ENCODE measurements at places on chromosomes 5 and 9. TPM values are rescaled to one million over a fixed set of nuclear protein-coding genes. Genes with fewer than 3 reads are reported as not detected.
A peak's percentile ranks its signal among the peaks of the same experiment; 100 is the strongest.

CCDC180 gene
- total RNA-seq, result 0.66 TPM

SPATA31A3 gene
- not detected for total RNA-seq

OR1N2 gene
- total RNA-seq, result not detected

RNF183 gene
- total RNA-seq, result not detected

CSF2 gene
- total RNA-seq, result not detected

CDC20B gene
- not detected for total RNA-seq

IL7R gene
- 7.7 TPM for total RNA-seq

FAM170A gene
- total RNA-seq, result not detected

ZNF454 gene
- 3.4 TPM for total RNA-seq

BTNL3 gene
- not detected for total RNA-seq

C9orf50 gene
- not detected for total RNA-seq

PROP1 gene
- not detected for total RNA-seq

PALM2AKAP2 gene
- total RNA-seq, result 5.7 TPM

SLC45A2 gene
- 0.31 TPM for total RNA-seq

CYLC2 gene
- not detected for total RNA-seq

DNA sequence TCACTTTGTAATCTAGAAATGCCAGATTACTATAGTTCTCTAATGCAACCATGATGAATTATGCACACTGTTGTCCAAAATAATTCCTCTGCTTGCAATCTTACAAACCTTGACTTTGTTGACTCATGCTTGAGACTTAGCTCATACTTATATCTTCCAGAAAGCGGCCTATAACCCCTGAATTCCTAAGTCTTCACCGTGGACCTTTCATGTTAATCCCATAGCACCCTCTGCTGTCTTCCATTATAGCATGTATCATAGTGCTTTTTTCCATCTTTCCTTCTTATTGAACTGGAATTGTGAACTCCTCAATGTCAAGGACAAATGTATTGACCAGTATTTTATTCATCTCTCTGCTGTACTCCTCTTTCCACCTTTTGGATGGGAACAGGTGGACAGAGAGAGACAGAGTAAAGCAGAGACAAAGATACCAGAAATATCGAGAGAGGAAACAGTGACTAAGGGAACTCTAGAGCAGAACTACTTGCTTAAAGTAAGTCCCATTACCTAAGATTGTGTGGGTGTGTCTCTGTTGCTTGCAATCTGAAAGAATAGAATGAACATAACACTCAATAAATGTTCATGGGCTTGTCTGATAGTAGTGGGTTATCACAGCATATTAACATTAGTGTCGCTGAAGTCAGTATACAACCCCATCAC lies 110.0 kb downstream of the LURAP1L start:
- peak; percentile 71 for DNase-seq
- H3K4me3 ChIP-seq, result no peak overlapping the region
- H3K4me1 ChIP-seq, result peaks cover 22% of the 10 kb centered on the region
- no peaks in the 10 kb centered on the region for H3K36me3 ChIP-seq
- no peaks in the 10 kb centered on the region for H3K27me3 ChIP-seq

- no peak overlapping the region for H3K27ac ChIP-seq
- H3K4me3 ChIP-seq, result no peak overlapping the region
- H3K4me1 ChIP-seq, result no peaks in the 10 kb centered on the region
Measured at GRCh38 chr9:82449986-82450385, 461.4 kb downstream of the SPATA31D1 start.

DNA sequence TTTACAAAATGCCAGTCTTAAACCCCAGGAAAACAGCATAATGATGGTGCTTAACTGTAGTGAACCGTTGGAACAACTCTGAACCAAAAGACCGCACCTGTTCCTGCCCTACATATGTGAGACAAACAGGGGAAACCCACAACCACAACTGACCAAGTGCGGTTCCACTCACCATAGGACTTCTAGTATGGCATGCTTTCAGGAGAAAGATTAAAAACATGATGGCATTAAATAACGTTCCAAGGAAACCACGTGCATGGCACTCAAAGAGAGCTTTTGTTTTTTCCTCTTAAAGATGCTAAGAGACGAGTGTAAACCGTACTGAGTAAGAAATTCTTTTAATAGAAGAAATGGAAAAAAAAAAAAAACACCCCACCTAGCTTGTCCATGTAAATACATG lies 119.8 kb downstream of the SSBP2 start:
- H3K36me3 ChIP-seq, result no peaks in the 10 kb centered on the region
- peaks cover 12% of the 10 kb centered on the region for H3K4me1 ChIP-seq
- no peaks in the 10 kb centered on the region for H3K27me3 ChIP-seq
- H3K27ac ChIP-seq, result no peak overlapping the region
- no peak overlapping the region for H3K4me3 ChIP-seq

DNA sequence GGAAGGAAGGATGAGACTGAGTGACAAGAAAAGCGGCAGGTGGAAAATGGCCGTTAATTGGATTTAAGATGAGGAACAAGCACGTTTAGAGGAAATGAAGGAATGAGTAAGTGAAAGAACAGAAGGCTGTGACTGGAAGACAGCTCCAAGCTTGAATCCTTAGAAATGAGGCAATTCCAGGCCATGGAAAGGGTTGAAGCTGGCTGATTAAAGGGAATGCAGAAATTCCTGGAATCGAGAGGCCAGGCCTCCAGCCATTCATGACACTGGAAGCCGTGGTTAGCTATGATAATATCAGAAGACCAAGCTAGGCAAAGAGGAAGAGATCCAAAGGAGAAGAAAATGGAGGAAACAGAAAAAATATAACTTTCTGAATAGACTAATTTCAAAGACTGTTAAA lies 84.2 kb downstream of the ARL15 start:
- no peak for DNase-seq
- H3K36me3 ChIP-seq, result no peaks in the 10 kb centered on the region

- no peak for DNase-seq
- H3K4me3 ChIP-seq, result peak overlapping the region; percentile 34
- H3K27me3 ChIP-seq, result peaks cover 39% of the 10 kb centered on the region
- H3K4me1 ChIP-seq, result peaks cover 4% of the 10 kb centered on the region
Measured at GRCh38 chr5:35229076-35230037, 930 bp downstream of the PRLR start.

- no peak for DNase-seq
- no peaks in the 10 kb centered on the region for H3K36me3 ChIP-seq
- H3K4me3 ChIP-seq, result no peak overlapping the region
- no peak overlapping the region for H3K27ac ChIP-seq
- no peaks in the 10 kb centered on the region for H3K4me1 ChIP-seq
Measured at GRCh38 chr9:7960320-7961050, 160.9 kb upstream of the DMAC1 start.

GRCh38 chr5:30659417-30659816 lies 534.1 kb upstream of the CDH6 start:
- H3K27ac ChIP-seq, result no peak overlapping the region
- no peak overlapping the region for H3K4me3 ChIP-seq
- no peaks in the 10 kb centered on the region for H3K27me3 ChIP-seq
- H3K4me1 ChIP-seq, result no peaks in the 10 kb centered on the region
- no peak for DNase-seq

DNA sequence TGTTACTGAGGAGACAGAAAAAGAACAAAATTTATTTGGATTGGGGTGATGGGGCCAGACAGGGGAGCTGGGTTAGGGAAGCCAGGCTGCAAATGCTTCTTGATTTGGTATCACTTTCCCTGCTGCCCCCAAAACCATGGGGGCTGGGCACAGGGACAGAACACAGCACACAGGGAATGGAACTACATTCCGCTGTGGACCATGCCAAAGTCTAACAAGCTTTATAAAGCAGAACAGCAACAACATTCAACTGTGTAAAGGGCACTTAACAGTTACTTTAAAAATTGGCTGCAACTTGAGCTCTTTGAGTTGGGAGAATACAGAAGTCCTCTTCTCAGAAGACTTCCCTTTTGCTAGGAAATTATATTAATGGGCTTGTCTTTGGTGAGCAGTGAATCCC lies 23.8 kb downstream of the C5orf58 start:
- no peak for DNase-seq
- no peaks in the 10 kb centered on the region for H3K27me3 ChIP-seq
- no peaks in the 10 kb centered on the region for H3K36me3 ChIP-seq
- H3K4me1 ChIP-seq, result peaks cover 4% of the 10 kb centered on the region
- H3K27ac ChIP-seq, result no peak overlapping the region
- H3K4me3 ChIP-seq, result no peak overlapping the region

DNA sequence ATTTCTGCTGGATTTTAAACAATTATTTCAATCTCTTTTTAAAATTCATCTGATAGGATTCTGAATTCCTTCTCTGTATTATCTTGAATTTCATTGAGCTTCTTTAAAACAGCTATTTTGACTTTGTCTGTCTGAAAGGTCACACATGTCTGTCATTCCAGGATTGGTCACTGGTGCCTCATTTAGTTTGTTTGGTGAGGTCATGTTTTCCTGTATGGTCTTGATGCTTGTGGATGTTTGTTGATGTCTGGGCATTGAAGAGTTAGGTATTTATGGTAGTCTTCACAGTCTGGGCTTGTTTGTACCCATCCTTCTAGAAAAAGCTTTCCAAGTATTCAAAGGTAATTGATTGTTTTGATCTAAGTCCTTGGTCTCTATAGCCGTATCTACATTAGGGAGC lies 39.1 kb downstream of the DENND4C start:
- no peak overlapping the region for H3K27ac ChIP-seq
- H3K27me3 ChIP-seq, result no peaks in the 10 kb centered on the region
- H3K4me3 ChIP-seq, result no peak overlapping the region

- no peaks in the 10 kb centered on the region for H3K27me3 ChIP-seq
- no peaks in the 10 kb centered on the region for H3K36me3 ChIP-seq
- H3K4me1 ChIP-seq, result no peaks in the 10 kb centered on the region
- H3K27ac ChIP-seq, result no peak overlapping the region
Measured at GRCh38 chr5:120162321-120162720, 301.8 kb upstream of the PRR16 start.

DNA sequence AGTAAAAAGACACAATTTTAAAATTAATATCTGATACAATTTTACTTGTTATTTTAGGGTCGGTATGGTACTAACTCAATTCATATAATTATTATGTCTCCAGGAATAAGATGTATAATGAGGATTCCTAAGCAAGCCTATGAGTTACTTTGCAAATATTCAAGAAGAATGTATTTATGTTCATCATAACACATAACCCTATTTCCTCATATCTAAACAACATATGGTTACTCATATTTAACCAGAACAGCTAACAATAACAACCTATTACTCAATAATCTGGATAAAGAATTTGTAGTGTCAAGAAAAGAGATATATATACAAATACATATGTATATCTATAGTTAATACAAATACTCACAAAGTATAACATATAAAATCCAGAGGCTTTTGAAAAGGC lies 285.9 kb downstream of the ARL15 start:
- no peak overlapping the region for H3K27ac ChIP-seq
- H3K36me3 ChIP-seq, result no peaks in the 10 kb centered on the region
- DNase-seq, result no peak
- H3K27me3 ChIP-seq, result no peaks in the 10 kb centered on the region
- peaks cover 18% of the 10 kb centered on the region for H3K4me1 ChIP-seq

DNA sequence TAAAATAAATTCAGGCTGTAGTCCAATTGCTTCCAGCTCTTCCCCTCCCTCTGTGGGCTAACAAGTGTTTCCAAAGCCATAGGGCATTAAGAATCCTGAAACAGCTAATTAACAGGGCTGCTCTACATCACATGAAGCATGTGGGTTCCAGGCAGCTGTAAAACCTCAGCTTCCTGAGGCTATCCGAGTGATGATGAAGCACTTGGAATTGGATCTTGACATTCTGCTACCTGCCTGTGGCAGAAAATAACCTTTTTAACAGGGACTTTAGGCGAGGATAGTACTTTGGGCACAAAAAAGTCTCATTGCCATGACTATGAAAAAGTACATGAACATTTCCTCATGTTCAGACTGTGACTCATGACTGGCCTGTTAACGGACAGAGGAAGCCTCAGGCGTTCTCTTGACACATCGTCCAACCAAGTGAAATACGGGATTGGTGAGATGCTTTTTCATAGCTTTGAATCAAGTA lies 107.2 kb downstream of the PDE4D start:
- no peak overlapping the region for H3K4me3 ChIP-seq
- H3K27me3 ChIP-seq, result peaks cover 54% of the 10 kb centered on the region

GRCh38 chr5:102411-103043 lies 10.6 kb downstream of the PLEKHG4B start:
- H3K4me3 ChIP-seq, result no peak overlapping the region
- H3K27ac ChIP-seq, result no peak overlapping the region
- peaks cover 36% of the 10 kb centered on the region for H3K27me3 ChIP-seq

DNA sequence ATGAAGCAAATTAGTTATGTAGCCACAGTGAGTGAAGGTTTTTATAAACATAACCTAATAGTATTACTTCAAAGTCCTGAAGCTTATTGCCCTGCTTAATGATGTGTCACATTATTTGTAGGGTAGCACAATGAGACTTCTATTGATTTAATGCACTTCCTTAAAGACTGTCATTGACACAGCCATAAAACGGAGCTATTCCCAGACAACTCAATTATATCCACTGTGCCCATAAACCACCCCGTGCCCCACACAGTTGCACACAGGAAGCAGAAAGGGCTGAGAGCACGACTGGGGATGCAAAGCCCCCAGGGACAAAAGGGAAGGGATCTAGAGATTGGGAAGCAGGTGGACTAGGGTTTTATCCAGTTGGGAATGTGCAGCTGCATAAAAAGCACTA lies 37.0 kb downstream of the TRIM32 start:
- no peak overlapping the region for H3K27ac ChIP-seq
- DNase-seq, result no peak
- no peaks in the 10 kb centered on the region for H3K4me1 ChIP-seq
- no peak overlapping the region for H3K4me3 ChIP-seq

GRCh38 chr5:147818290-147818689 lies 13.2 kb downstream of the SPINK1 start:
- no peaks in the 10 kb centered on the region for H3K36me3 ChIP-seq
- DNase-seq, result no peak
- H3K4me1 ChIP-seq, result peaks cover 47% of the 10 kb centered on the region
- no peaks in the 10 kb centered on the region for H3K27me3 ChIP-seq

DNA sequence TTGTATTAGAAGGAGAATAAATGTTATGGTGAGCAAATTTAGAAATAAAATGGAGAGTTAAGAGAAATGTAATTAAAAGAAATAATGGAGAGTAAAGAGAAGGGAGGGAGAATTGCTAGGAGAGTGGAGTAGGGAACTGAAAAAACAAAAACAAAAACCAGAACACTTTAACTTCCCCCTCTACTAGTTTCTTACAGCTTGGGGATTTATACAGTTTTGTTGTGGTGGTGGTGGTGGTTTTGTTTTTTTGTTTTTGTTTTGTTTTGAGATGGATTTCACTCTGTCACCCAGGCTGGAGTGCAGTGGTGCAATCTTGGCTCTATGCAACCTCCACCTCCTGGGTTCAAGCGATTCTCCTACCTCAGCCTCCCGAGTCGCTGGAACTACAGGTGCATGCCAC lies 322.4 kb downstream of the TMEM167A start:
- H3K27me3 ChIP-seq, result peaks cover 29% of the 10 kb centered on the region
- no peak overlapping the region for H3K27ac ChIP-seq
- peaks cover 14% of the 10 kb centered on the region for H3K4me1 ChIP-seq
- DNase-seq, result no peak
- no peaks in the 10 kb centered on the region for H3K36me3 ChIP-seq

- H3K4me1 ChIP-seq, result no peaks in the 10 kb centered on the region
- no peak overlapping the region for H3K27ac ChIP-seq
- DNase-seq, result no peak
- H3K27me3 ChIP-seq, result no peaks in the 10 kb centered on the region
Measured at GRCh38 chr9:18890372-18890771, 142.6 kb downstream of the SAXO1 start.

- peaks cover 4% of the 10 kb centered on the region for H3K4me1 ChIP-seq
- H3K4me3 ChIP-seq, result no peak overlapping the region
- no peaks in the 10 kb centered on the region for H3K36me3 ChIP-seq
- no peak overlapping the region for H3K27ac ChIP-seq
- H3K27me3 ChIP-seq, result no peaks in the 10 kb centered on the region
Measured at GRCh38 chr9:70165006-70165602, 93.7 kb upstream of the SMC5 start.

- H3K27me3 ChIP-seq, result peaks cover 21% of the 10 kb centered on the region
- no peaks in the 10 kb centered on the region for H3K36me3 ChIP-seq
- H3K27ac ChIP-seq, result no peak overlapping the region
- no peaks in the 10 kb centered on the region for H3K4me1 ChIP-seq
- DNase-seq, result no peak
Measured at GRCh38 chr5:149151717-149152116, 10.4 kb downstream of the ABLIM3 start.
